ENCODE measurements at places on chromosomes 1 and 21. TPM values are rescaled to one million over a fixed set of nuclear protein-coding genes. Genes with fewer than 3 reads are reported as not detected.

DNA sequence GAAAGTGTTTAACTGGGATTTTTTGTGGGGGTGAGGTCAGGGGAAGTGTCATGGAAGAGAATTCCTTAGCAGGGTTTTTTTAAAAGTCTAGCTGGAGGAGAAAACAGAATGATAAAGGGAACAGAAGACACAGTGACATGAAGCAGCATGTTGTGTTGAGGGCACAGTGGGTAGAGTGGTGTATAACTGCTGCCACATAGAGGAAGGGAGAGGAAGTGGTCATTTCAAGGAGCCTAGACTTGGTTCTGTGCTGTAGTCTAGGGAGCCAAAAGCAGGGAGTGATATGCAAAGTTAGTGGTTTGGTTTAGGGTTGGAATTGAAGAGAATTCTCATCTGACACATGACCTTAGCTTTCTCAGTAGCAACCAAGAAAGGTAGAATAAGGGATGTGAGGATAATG, 10.2 kb downstream of the EEIG2 start:
- DNase-seq: peak; percentile 53

DNA sequence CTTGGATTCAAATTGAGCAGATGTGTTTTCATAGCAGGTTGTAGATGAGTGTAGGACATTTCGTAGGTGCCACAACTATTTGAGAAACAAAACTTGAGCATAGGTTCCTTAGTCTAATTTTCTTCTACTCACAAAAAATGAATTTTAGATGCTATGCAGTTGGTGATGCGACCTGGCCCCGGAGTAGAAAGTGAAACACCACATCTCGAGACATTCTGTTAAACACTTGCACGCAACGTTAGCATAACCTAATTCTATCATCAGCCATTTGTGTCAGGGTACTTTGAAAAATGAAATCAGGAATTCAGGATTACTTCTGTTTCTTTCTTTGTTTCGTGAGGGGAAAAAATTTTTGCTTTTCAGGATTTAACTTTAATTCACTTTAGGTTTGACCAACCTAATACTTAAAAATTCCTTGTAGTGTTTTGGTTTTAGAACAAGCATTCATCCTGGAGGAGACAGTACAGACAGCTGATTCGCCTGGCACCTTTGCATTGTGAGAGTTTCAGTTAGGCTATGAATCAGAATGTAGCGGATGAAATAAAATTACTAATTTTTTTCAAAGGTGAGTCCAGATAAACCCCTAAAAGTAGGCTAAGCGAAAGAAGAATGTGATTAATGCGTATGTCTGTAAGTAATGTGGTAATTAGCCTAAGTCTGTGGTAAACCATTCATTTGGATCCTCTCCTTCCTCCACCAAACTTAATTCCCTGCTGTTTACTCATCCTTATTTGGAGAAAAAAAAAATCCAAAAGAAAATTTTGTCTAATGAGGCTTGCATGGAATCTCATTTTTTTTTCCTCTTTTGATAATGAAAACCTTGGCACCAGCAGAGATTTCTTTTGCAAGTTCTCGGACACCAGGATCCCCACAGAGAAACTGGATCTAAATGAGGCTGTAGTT, 44.9 kb downstream of the MAP3K21 start:
- DNase-seq: no peak

GRCh38 chr1:23425193-23425494, 596 bp upstream of the TCEA3 start:
- DNase-seq: no peak

GRCh38 chr1:32071758-32072621, 749 bp upstream of the TMEM39B start:
- DNase-seq: peak; percentile 46

- peak; percentile 19 for DNase-seq
These were observed 87.9 kb upstream of the SERTAD4 start for GRCh38 chr1:210144736-210145135.

DNA sequence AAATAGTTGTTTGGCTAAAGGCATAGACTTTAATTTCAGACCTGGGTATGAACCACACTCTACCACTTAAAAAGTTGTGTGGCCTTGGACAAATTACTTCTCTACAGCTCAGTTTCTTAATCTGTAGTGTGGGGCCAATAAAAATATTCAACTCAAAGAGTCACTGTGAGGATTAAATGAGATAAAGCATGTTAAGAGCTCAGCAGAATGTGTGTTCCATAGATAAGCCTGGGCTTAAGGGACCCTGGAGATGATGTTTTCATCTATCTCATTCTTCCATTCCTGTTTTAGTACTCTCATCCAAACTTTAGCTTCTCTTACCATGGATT, 17.7 kb downstream of the S100A10 start:
- DNase-seq: no peak

DNA sequence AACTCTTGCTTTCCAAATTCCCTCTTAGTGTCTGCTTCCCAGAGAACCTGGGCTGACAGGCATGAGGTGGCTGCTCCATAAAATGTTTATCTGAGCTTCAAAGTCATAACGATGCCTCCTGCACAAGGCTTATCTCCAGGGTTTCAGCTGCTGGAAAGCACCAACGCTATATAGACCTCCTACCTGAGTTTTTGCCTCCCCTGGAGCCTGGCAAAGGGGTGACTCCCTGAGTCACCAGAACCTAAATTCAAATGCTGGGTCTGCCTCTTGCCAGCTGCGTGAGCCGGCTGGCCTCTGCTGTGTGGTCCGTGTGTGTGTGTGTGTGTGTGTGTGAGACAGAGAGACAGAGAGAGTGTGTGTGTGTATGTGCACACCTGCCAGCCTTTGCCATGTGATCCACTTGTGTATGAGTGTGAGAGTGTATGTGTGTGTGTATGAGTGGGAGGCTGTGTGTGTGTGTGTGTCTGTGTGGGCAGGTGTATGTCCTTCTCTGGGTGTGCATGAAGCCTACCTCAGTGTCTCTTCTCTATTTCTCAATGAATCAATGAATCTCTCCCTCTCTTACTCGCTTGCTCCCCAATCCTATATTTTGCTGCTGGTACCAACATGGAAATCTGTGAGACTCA, 714.9 kb downstream of the MATN1 start:
- DNase-seq: no peak

DNA sequence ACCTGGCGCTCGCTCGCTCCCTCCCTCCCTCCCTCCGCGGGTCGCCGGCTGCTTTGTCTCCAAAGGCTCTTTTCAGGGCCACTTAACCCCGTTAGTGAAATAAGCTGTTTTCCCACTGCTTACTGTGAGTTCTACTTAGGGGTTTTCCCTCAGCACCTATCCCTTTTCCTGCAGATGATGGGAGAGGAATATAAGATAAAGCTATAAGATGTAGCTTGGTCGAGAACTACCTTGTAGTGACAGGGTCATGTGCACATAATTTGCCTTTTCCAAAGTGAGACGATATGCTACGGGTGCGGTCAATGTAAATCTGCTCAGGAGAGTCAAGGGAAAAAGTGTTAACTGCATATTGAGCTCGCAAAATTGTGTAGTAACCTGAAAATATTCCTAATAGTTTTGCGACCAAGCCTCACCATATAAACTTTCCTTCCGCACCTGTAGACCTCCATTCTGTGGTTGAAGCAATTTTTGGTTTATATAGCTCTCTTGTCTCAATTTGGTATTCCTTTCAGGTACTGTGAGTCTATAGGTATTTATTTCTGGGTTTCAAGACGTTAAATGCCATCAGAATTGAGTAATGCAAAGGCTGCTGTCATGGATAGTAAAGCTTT, 55.8 kb upstream of the BOLA1 start:
- no peak for DNase-seq

- DNase-seq: no peak
These were observed 4.6 kb upstream of the DDOST start for GRCh38 chr1:20665726-20666125.

- DNase-seq: no peak
These were observed 142.6 kb downstream of the PEX14 start for GRCh38 chr1:10617318-10617717.

GRCh38 chr1:226725897-226726267, 13.2 kb downstream of the ITPKB start:
- DNase-seq: no peak

DNA sequence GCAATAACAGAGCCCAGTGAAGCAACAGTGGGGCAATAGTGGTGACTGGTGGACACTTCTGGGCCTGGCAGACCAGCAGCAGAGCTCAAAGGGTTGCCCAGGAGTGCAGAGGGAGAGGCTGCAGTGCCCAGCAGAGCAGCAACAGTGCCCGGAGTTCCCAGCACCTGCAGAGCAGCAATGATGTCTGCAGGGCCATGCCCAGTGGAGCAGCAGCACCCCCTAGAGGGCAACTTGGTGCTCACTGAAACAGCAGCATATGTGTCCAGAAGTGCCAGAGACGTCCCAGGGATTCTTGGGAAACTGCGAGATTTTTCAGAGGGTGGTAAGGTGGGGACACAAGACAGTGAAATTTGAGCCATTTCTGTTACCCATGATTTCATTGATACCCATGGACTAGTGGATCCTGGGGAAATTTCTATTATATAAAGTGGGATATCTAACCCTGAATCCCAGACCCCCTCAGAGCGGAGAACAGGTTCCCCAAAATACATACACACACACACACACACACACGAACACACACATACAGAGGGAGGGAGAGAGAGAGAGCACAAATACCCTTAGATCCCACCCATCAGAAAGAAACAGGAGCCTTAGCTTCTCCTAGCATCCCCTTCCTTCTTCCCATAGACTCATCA, 156.9 kb upstream of the GJB5 start:
- DNase-seq: peak; percentile 55

GRCh38 chr1:161987303-161987702, 36.4 kb downstream of the OLFML2B start:
- no peak for DNase-seq

GRCh38 chr21:14773777-14774345, 227.7 kb upstream of the SAMSN1 start:
- no peak for DNase-seq

- DNase-seq: no peak
These were observed 12.0 kb downstream of the SETD4 start for GRCh38 chr21:36048357-36048756.

GRCh38 chr1:226870401-226871279, at the start of gene PSEN2:
Gene PSEN2 (plus strand): TSS chr1:226870616. CDS start chr1:226881908, 11,292 bp downstream.
- DNase-seq: peak; percentile 69

DNA sequence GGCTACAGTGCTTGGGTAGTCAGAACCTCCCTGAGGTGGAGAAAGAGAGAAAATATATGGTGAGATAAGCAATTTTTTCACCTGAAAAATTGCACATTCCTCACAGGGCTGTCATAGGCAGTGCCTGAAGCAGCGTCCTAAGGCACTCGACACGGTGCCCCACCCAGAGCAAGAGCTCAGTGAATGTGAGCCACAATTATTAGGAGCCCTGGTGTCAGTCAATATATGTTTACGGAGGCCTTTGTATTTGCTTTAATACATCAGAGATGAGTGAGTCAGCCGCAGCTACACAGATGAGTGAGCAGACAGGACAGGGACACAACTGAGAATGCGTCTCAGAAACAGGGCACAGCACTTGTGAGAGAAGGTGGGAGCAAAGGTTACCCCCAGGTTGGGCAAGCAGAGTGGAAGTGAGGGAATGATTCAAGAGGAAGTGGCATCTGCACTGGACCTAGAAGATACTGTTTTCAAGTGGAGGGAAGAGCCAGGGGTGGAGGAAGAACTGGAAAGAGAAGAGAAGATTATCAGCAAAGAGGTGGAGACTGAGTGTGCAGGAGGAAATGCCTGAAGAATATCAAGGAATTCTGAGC, 5.2 kb upstream of the PIGC start:
- DNase-seq: no peak

DNA sequence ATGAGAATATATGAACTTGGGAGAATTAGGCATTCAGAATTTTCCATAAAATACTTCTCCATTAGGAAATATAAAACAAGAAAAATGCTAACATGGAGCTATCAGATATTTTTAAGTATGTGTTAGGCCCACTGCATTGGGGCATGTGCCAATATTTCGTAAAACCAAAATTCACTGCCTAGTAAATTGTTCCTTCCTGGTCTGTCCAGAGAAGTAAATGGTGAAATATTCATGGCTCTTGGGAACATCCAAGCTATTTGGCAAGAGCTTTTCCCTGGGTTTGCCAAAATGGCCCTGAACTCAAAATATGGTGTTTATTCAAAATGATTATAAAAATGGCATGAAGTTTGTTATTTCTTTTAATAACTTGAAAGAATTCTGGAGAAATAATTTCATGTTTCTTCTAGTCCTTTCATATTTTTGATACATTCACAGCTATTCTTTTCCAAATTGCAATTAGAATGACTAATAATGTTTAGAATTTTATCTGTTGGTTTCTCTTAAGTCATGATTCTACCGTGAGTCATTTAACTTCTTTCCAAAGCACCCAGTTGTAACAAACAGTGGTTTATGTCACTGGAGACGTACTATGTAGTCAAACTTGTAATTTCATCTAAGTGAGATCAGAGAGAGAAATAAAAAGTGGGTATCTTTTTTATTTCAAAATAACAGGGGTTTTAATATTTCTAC, 25.7 kb upstream of the SLC19A2 start:
- DNase-seq: peak; percentile 55

GRCh38 chr1:232767305-232768074, 37.7 kb upstream of the MAP10 start:
- peak; percentile 97 for DNase-seq

- DNase-seq: no peak
These were observed 561 bp upstream of the ARHGEF19 start for GRCh38 chr1:16213013-16213412.

GRCh38 chr1:230907472-230908205, 39.3 kb upstream of the C1orf198 start:
- no peak for DNase-seq

DNA sequence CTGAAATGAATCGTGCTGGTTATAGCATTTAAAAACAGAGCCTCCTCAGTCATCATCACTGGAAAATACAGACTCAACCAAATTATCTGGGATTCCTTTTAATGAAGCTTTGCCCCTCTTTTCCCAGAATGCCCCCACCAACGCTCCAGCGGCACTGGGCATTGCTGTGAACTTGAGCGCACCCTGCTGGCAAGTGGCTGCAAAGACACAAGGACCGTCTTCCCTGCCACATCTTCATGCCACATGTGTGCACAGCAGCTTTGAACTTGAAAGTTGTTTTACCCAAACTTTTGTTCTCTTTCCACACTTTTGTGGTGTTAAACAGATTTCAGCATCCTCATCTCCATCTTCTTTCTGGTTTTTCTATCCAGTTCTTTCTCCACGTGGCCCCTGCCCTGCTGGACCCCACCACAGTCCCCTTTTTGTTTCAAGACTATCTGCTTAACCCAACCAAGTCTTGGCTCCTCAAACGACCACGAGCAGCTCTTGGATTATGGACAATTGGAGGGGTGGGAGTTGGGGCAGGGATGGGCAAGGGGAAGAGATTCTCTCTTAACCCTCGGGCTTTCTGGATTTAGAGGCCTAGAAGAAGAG, 12.8 kb upstream of the LMX1A start:
- peak; percentile 31 for DNase-seq

The LRRC7 gene
- 0.12 TPM for total RNA-seq

The SEMA6C gene
- total RNA-seq: 0.48 TPM

The ERICH3 gene
- total RNA-seq: 0.72 TPM

The CLDN17 gene
- total RNA-seq: not detected

The EXO1 gene
- 23.4 TPM for total RNA-seq

The GSTM5 gene
- total RNA-seq: 0.48 TPM

The APOBEC4 gene
- total RNA-seq: not detected

The FCRL4 gene
- total RNA-seq: not detected

The PODN gene
- total RNA-seq: not detected

The S100A1 gene
- total RNA-seq: 5.1 TPM

The S100A7 gene
- not detected for total RNA-seq

The C8A gene
- not detected for total RNA-seq

The WARS2 gene
- total RNA-seq: 22.8 TPM

The RAB7B gene
- total RNA-seq: 0.98 TPM

The FCRL2 gene
- total RNA-seq: not detected

Data from RPMI7951 (cell line).